ENCODE measurements at places on chromosomes 12 and 14. TPM values are rescaled to one million over a fixed set of nuclear protein-coding genes. Genes with fewer than 3 reads are reported as not detected.

The ZNF891 gene
- total RNA-seq, result 1.2 TPM

The POLE2 gene
- total RNA-seq, result 34.6 TPM

The ARHGEF25 gene
- total RNA-seq, result 13.6 TPM

The PPM1H gene
- total RNA-seq, result 23.0 TPM

The C1QL4 gene
- total RNA-seq, result 1.4 TPM

The FAM181A gene
- not detected for total RNA-seq

The FAM90A1 gene
- 0.16 TPM for total RNA-seq

The RFX4 gene
- not detected for total RNA-seq

The GAS2L3 gene
- total RNA-seq, result 5.0 TPM

The MYO1A gene
- total RNA-seq, result 0.29 TPM

The RARG gene
- 9.4 TPM for total RNA-seq

The SAMD15 gene
- total RNA-seq, result 0.11 TPM

The KLRG1 gene
- 1.4 TPM for total RNA-seq

The KDM5A gene
- 30.5 TPM for total RNA-seq

The CLBA1 gene
- total RNA-seq, result 4.4 TPM

The HNRNPA1 gene
- total RNA-seq, result 1,768 TPM

The GPR137C gene
- total RNA-seq, result 0.07 TPM

The HELB gene
- total RNA-seq, result 5.5 TPM

The TMEM233 gene
- not detected for total RNA-seq

The C12orf54 gene
- not detected for total RNA-seq

The POMT2 gene
- total RNA-seq, result 23.0 TPM

The SLC39A5 gene
- total RNA-seq, result 0.27 TPM

The TMEM121 gene
- not detected for total RNA-seq

The EFS gene
- total RNA-seq, result 0.07 TPM

The E2F7 gene
- total RNA-seq, result 13.0 TPM

The POTEG gene
- total RNA-seq, result not detected

The MGST1 gene
- total RNA-seq, result 48.0 TPM

The BMP4 gene
- not detected for total RNA-seq

The DACT1 gene
- 0.13 TPM for total RNA-seq

The RNASE3 gene
- total RNA-seq, result not detected

The RNASE1 gene
- 6.4 TPM for total RNA-seq

The COCH gene
- 65.7 TPM for total RNA-seq

The GUCY2C gene
- total RNA-seq, result not detected

The CBLN3 gene
- 0.44 TPM for total RNA-seq

The TAMALIN gene
- 1.3 TPM for total RNA-seq

The BTBD6 gene
- not detected for total RNA-seq

The CKB gene
- total RNA-seq, result 558 TPM

The TDRD9 gene
- not detected for total RNA-seq

The HOXC4 gene
- total RNA-seq, result 1.1 TPM

The NFE2 gene
- total RNA-seq, result 252 TPM

The TEAD4 gene
- total RNA-seq, result 40.0 TPM

The PROX2 gene
- not detected for total RNA-seq

The LRRC43 gene
- total RNA-seq, result not detected

The PRIMA1 gene
- total RNA-seq, result not detected

The KRT77 gene
- not detected for total RNA-seq

The TMEM19 gene
- total RNA-seq, result 15.7 TPM

The TSPAN8 gene
- 0.67 TPM for total RNA-seq

The ACOT6 gene
- total RNA-seq, result not detected

The RTN1 gene
- not detected for total RNA-seq

The OVCH1 gene
- total RNA-seq, result not detected
